ENCODE measurements at places on chromosomes 1 and 21. TPM values are rescaled to one million over a fixed set of nuclear protein-coding genes. Genes with fewer than 3 reads are reported as not detected.

PFKL gene
- 51.0 TPM for total RNA-seq

SERINC2 gene
- 9.9 TPM for total RNA-seq

DISC1 gene
- 19.8 TPM for total RNA-seq

CHIA gene
- not detected for total RNA-seq

GOLPH3L gene
- total RNA-seq = 29.2 TPM

FAM177B gene
- total RNA-seq = 1.8 TPM

Data from subcutaneous adipose tissue (tissue), 4 donors.